Adrenal gland (tissue), 19 donors: ENCODE measurements at places on chromosomes 7 and 10. TPM values are rescaled to one million over a fixed set of nuclear protein-coding genes. Genes with fewer than 3 reads are reported as not detected.

Gene GNAT3
- total RNA-seq = not detected

Gene AFAP1L2
- 4.8 TPM for total RNA-seq

DNA sequence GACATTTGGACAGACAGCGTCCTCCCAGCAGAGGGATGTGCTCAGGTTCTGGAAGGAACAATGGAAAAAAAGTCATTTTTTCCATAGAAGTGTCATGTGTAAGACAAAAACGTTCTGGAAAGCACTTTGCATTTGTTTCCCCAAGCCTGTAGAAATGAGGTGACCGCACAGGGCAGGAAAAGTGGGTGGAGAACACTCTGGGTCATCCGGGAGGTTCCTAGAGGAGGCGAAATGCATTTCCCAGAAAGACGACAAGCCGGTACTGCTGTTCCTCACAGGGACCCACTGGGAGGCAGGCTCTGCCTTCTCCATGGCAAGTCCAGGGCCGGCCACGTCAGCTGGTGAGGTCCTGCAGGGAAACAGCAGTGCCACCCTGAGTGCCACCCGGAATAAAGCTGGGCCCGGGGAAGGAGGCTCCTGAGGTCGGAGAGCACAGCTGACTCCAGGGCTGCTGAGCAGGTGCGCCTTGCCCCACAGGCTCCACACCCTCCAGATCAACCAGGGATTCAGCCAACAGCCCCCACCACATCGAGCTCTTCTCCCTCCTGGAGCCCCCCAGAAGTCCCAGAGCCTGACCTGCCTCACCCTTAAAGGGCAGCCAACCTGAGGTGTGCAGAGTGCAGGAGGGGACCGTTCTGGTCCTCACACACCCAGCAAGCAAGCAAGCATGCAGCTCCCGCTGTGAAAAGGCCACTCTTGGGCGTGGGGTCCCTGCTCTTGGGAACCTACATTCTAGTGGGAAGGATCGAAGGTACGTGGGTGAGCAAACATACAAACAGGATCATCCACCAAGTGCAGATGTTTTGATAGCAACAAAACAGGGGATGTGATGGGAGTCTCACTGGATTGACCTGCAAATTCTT lies 28.8 kb upstream of the INPP5A start:
- no peaks in the 10 kb centered on the region for H3K36me3 ChIP-seq
- no peak overlapping the region for H3K4me3 ChIP-seq
- peak overlapping the region; percentile 66 for H3K27ac ChIP-seq
- peak; percentile 78 for DNase-seq
- no peaks in the 10 kb centered on the region for H3K4me1 ChIP-seq

Gene LIPJ
- total RNA-seq = 0.07 TPM

DNA sequence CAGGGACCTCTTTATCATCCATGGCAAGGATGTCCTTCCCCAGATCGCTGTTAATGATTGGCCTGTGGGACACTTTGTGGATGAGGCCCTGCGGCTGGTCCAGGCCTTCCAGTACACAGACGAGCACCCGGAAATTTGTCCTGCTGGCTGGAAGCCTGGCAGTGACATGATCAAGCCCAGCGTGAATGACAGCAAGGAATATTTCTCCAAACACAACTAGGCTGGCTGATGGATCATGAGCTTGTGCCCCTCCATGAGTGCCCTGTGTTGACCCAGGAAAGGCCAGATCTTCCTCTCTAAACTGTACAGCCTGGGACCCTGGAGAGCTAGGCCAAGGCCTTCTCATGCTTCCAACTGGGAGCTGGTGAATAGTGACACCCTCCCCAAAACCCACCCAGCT lies 124.1 kb downstream of the CUL2 start:
- DNase-seq = no peak
- no peak overlapping the region for H3K27ac ChIP-seq
- no peaks in the 10 kb centered on the region for H3K27me3 ChIP-seq

GRCh38 chr7:81187753-81188152 lies 268.9 kb upstream of the SEMA3C start:
- no peak overlapping the region for H3K27ac ChIP-seq
- H3K4me3 ChIP-seq = no peak overlapping the region
- no peaks in the 10 kb centered on the region for H3K4me1 ChIP-seq
- no peak for DNase-seq
- H3K27me3 ChIP-seq = no peaks in the 10 kb centered on the region

DNA sequence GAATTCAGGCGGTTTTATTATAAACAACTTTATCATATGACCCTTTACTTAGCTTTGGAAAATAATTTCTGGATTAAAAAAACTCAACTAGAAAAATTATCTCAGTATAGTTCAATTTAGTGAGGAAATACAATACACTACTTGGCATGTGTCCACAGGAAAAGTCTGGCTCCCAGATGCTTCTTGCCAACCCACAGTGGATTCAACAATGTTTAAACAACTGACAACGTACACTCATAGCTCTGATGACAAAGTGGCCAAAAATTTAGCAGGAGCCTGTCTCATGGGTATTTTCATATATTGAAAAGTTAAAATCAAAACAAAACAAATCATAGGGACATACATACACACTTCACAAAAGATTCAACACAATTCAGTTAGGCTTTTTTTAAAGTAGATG lies 158.8 kb downstream of the SKAP2 start:
- DNase-seq = no peak
- H3K27me3 ChIP-seq = no peaks in the 10 kb centered on the region
- H3K27ac ChIP-seq = no peak overlapping the region
- H3K36me3 ChIP-seq = no peaks in the 10 kb centered on the region
- no peaks in the 10 kb centered on the region for H3K4me1 ChIP-seq

DNA sequence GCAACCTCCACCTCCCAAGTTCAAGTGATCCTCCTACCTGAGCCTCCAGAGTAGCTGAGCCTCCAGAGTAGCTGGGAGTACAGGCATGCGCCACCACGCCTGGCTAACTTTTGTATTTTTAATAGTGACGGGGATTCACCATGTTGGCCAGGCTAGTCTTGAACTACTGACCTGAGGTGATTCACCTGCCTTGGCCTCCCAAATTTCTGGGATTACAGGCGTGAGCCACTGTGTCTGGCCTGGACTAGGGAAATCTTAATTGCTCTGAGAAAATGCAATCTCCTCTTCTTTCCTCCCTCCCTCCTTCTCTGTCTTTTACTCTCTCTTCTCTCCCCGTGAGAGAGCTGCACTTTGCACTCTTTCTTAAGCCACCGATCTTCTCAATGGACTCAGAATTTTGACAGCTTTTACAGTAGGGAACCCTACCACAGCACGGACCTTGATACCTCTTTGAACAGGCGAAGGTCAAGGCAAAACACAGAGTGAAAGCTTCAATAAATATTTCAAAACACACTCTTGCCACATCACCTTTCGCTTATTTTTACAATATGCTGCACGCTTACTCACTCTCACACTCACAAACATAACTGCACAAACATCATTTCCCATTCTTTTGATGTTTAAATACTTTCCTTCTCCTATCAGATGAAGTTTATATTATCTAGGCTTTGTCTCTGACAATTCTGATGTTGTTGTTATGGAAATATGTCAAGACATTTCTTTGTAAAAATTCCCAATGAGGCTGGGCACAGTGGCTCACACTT lies 173.4 kb upstream of the NRP1 start:
- H3K4me1 ChIP-seq = peaks cover 17% of the 10 kb centered on the region
- H3K4me3 ChIP-seq = no peak overlapping the region
- no peaks in the 10 kb centered on the region for H3K36me3 ChIP-seq
- no peaks in the 10 kb centered on the region for H3K27me3 ChIP-seq
- DNase-seq = no peak

Gene SLC16A12
- 1.3 TPM for total RNA-seq

Gene TTYH3
- total RNA-seq = 56.4 TPM

GRCh38 chr7:103809229-103809994 lies 180.0 kb downstream of the RELN start:
- no peaks in the 10 kb centered on the region for H3K27me3 ChIP-seq
- no peak overlapping the region for H3K27ac ChIP-seq
- no peak for DNase-seq
- H3K4me1 ChIP-seq = no peaks in the 10 kb centered on the region
- H3K36me3 ChIP-seq = no peaks in the 10 kb centered on the region

Gene SP8
- not detected for total RNA-seq

DNA sequence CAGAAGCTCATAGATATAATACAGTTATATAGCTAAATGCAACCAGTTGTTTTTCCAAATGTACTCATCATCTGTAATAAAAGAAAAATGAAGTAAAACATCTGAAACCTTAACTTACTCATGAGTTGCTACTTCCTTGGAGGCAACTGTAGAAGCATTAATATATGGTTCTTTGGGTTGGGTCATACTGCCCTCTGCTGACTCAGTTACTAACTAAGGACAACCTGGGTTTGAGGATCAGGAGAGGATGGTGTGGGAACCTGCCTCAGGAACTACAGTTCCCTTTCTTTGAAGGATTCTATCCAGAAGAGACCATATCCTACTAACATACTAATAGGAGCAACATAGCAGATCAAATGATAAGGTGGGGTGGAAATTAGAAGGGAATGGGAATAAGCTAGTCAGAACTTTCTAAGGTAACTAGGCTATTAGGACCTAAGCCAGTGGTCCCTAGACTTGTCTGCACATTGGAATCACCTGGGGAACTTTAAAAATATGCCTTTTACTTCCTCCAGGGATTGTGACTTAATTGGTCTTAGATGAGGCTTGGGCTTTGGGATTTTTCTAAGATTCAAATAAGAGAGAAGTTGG lies 20.7 kb downstream of the COX15 start:
- H3K27me3 ChIP-seq = no peaks in the 10 kb centered on the region
- no peaks in the 10 kb centered on the region for H3K36me3 ChIP-seq
- no peak overlapping the region for H3K4me3 ChIP-seq
- no peak for DNase-seq
- H3K27ac ChIP-seq = no peak overlapping the region

DNA sequence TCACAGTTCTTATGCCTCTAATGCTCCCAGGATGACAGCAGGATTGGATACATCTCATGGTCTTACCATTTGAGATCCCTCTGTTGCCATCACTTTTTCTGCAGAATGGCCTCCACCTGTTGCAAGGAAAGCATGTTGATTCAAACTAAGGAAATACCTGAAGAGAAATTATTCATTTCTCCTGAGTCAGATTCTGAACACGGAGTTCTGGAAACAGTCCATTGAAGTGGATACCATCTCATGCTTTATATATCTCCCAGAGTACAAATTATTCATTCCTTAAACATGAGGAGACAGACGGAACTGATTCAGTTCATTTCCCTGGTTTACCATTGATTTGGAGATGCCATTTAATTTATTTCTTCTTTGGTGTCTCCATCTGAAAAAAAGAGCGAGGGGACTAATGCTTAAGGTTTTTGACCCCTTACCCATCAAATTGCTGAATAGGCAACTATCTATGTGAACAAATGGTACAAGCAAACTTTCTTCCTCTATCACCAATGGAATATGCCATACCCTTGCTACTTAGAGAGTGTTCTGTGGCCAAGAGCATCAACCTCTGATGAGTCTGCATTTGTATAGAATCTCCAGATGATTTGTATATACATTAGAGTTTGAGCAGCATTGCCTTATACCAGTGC lies 305.0 kb upstream of the LRGUK start:
- no peaks in the 10 kb centered on the region for H3K36me3 ChIP-seq
- no peak overlapping the region for H3K4me3 ChIP-seq
- no peaks in the 10 kb centered on the region for H3K4me1 ChIP-seq
- no peaks in the 10 kb centered on the region for H3K27me3 ChIP-seq
- no peak overlapping the region for H3K27ac ChIP-seq

GRCh38 chr7:16817536-16817935 lies 12.7 kb upstream of the AGR2 start:
- H3K4me1 ChIP-seq = no peaks in the 10 kb centered on the region
- no peak for DNase-seq
- H3K27me3 ChIP-seq = no peaks in the 10 kb centered on the region
- no peak overlapping the region for H3K4me3 ChIP-seq

DNA sequence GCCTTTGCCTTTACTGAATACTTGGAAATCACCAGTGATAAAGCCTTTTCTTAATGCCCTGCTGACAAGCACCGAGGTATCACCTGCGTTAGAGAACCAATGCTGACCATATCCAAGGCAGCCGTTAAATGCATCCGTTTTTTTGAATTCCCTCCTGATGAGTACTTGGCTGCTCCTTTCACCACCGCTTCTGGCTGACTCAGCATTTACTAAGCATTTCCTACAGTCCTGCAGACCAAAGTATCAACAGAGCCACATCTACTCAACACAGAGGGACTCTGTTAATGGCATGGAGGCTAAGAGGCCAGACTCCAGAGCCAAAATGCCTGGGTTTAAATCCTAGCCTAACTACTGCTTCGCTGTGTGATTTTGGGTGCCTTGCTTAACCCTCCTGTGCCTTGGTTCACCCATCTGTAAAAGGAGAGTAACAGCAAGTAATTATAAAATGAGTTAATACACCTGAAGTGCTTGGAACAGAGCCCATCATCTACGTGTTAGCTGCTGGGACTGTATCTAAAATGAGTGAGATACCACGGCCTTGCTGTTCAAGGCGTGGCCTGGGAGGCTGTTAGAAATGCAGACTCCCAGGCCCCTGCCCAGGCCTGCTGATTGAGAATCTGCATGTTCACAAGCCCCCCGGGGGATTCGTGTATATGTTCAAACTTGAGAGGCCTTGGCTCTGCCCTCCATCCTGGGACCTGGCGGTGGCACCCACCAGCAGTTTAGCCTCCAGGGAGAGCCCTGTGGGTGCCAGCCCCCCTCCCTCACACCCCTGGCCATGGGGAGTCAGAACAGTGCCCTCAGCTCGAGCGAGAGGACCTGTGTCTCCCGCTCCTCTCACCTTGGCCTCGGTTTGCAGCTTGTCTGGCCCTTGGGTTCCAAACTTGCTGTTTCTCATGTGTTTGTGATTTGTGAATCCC lies 30.8 kb upstream of the EFCAB10 start:
- no peaks in the 10 kb centered on the region for H3K4me1 ChIP-seq
- H3K27me3 ChIP-seq = no peaks in the 10 kb centered on the region
- H3K36me3 ChIP-seq = peaks cover 17% of the 10 kb centered on the region
- no peak overlapping the region for H3K27ac ChIP-seq

DNA sequence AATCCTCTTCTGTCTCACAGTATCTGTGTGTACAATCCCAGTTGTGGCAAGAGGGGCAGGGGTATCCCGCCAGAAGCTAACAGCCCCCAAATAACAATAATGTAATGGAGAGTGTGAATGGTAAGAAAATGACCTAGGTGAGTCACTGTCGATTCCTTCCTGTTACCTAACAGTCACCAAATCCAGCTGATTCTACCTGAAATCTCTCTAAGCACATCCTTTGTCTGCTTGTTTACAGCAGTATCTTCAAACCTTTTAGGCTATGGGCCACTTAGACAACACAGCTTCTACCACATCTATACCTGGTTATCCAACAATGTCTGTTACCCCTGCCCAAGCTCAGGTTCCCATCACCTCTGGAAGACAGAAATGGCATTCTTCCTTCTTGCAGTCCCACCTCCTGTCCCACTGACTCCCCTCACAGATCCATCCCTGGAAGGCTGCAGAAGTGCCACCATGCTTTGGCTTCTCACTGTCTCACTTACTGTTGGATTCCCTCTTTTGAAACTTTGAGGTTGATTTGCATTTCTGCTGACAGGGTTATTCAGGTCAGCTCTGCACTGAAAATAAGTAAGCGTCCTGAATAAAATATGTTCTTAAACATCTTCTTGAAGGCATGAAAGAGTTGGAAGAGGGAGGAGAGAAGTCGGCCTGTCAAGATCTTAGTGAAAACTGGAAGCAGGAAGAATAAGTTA lies 13.1 kb downstream of the PIP4K2A start:
- no peak for DNase-seq
- no peaks in the 10 kb centered on the region for H3K27me3 ChIP-seq
- H3K36me3 ChIP-seq = no peaks in the 10 kb centered on the region
- H3K4me1 ChIP-seq = no peaks in the 10 kb centered on the region
- no peak overlapping the region for H3K27ac ChIP-seq

GRCh38 chr7:151429560-151430331 lies 10.2 kb downstream of the CRYGN start:
- H3K4me3 ChIP-seq = no peak overlapping the region
- peaks cover 16% of the 10 kb centered on the region for H3K4me1 ChIP-seq
- DNase-seq = no peak
- H3K27me3 ChIP-seq = no peaks in the 10 kb centered on the region
